Psoas muscle (tissue), 8 donors: ENCODE measurements at places on chromosomes 4 and X. TPM values are rescaled to one million over a fixed set of nuclear protein-coding genes. Genes with fewer than 3 reads are reported as not detected.

DNA sequence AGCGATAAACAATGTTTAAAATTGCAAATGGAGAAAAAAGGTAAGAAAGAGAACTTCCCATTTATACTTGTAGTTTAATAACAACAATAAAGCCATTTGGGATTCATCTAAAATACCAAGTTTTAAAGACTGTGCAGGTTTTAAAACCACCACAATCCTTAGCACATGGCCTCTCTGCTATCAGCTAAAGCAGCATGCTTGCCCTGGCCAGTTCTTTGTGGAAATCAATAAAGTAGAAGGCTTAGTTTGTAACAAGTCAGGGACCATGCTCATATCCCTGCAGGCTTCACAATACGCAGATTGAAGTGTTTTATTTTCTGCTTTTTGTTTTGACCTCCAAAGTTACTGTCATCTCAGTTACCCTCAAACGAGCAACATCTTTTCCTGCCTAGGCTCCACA lies 249.5 kb downstream of the INPP4B start:
- DNase-seq = no peak

Gene RTL9
- total RNA-seq = 0.64 TPM

GRCh38 chrX:53317365-53318069 lies 36.1 kb upstream of the IQSEC2 start:
- peak; percentile 82 for DNase-seq

- no peak for DNase-seq
Observed at GRCh38 chr4:138935-139334, 14.6 kb downstream of the ZNF718 start.

Gene LUZP4
- total RNA-seq = not detected

DNA sequence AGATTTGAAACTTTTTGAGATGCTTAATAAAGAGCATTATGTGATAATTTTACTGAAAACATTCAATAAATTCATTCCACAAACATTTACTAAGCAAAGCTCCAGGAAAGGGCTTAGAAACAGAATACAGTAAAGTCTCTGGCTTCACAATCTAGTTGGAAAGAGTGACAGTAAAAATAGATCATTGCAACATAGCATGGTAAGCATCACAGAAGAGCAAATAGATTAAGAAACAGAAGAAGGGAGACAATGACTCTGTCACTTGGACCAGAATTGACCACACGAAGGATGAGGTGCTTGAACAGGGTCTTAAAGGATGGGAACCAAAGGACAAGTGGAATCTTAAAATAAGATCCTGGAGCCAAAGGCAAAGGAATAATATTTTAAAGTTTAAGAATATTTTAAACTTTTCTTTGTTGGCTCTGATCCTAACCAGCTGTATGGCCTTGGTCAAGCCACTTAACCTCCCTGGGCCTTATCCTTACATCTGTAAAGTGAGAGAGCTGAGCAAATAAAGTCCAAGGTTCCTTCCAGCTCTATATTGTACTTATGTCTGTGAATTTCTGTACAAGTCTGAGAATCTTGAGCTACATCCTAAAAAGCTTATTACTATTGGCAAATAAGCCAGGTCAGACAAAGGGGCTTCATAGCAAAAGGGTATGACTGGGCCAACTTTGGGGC lies 33.9 kb downstream of the SEC24D start:
- no peak for DNase-seq

- DNase-seq = peak; percentile 74
Observed at GRCh38 chr4:105624530-105624929, 72.1 kb downstream of the ARHGEF38 start.

DNA sequence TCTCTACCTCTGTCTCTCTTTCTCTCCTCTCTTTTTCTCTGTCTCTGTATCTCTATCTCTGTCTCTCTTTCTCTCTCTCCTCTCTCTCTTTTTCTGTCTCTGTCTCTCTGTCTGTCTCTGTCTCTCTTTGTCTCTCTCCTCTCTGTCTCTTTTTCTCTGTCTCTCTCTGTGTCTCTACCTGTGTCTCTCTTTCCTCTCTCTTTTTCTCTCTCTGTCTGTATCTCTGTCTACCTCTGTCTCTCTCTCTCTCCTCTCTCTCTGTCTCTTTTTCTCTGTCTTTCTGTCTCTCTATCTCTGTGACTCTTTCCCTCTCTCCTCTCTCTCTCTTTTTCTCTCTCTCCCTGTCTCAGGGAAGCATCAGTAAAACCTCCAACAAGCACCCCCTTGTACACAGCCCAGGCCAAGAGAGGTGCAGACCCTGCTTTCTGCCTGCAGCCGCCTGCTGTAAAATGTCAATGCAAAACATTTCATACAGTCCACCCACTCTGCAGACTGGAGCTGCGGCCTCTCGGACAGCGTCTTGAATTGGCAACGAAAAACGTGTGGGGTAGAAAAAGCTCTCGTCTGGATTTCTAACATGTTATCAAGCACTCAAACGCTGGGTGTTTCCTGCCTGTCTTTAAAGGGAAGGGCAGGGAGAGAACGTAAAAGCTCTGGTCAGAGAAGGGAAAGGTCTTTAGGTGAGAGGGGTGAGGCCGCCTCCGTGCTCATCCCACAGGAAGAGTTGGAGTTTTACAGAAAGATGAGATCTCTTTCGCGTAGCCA lies 3.7 kb upstream of the SHOX start:
- DNase-seq = no peak

GRCh38 chr4:156169011-156169410 lies 215.3 kb upstream of the CTSO start:
- no peak for DNase-seq

Gene PAGE2
- not detected for total RNA-seq

DNA sequence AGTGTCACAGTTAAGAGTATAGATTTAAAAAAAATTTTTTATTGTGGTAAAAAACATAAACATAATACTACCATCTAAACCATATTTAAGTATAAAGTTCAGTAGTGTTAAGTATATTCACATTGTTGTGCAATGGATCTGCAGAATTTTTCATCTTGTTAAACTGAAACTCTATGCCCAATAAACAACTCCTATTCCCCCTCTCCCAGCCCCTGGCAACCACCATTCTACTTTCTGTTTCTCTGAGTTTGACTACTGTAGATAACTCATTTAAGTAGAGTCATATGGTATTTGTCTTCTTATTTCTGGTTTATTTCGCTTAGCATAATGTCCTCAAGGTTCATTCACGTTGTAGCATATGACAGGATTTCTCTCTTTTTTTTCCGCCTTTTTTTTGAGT lies 112.4 kb downstream of the PTTG2 start:
- no peak for DNase-seq

- no peak for DNase-seq
Observed at GRCh38 chr4:127174616-127175015, 458.1 kb upstream of the INTU start.

Gene NXF2B
- not detected for total RNA-seq

Gene MBTPS2
- 14.1 TPM for total RNA-seq

DNA sequence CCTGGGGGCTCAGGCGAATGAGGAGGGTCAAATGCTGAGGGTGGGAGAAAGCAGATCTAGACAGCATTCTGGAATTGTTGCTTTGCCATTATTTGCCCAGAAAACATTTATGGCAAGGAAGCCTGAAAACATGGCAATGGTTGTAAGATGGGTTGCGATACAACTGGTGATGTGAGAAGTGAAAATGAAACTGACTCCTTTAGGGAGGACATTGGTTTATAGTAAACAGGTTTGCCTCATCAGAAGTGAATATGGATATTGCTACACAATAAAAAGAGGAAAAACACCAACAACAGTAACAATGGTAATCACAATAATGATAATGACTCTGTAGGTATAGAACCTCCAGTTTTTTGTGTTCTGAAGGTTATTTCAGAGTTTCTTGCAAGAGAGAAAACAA lies 107.0 kb upstream of the TBC1D9 start:
- DNase-seq = no peak

- DNase-seq = no peak
Observed at GRCh38 chr4:5972571-5972970, 45.7 kb downstream of the C4orf50 start.

- no peak for DNase-seq
Observed at GRCh38 chr4:172125443-172125842, 312.2 kb downstream of the GALNTL6 start.

DNA sequence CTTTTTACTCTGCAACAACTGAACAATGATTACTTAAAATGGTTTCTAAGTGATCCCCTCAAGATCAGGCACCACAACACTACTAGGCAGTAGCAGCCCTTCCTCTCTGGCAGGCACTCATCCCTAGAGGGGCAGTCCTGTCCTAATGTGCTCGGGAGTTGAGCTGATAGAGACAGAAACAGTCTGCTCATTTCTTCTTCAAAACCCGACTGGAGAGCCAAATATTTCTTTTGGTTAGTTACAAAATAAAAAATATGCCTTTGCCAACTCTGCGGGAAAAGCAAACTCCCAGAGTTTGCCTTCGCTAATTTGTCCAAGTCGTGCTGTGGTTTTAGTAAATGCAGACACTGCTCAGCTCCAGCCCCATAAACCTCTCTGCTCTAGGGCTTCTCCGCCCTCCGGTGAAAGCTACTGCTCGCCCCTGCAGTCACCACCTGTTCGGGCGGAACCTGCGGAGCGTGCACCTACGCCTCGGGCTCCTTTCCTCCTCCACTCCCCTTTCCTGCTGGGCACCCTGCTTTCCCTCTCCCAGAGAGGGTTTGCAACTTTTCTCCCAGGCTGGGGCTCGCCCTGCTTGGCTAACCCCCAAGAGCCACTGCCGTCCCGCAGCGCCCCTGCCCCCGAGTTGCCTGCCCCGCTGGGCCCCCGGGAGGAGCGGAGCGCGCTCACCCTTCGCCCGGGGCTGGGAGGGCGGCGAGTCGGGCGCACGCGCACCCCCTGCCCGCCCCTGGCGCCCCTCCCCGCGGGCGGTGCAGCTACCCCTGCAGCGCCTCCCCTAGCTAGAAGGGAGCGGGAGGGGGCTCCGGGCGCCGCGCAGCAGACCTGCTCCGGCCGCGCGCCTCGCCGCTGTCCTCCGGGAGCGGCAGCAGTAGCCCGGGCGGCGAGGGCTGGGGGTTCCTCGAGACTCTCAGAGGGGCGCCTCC lies at the start of gene NPNT:
NPNT (plus strand) TSS at position 812 of the 923 bp plus-strand sequence. CDS start 182 bp downstream, outside the sequence.
- DNase-seq = peak; percentile 45

Gene SOX3
- total RNA-seq = not detected

Gene INPP4B
- 10.2 TPM for total RNA-seq

Gene CFAP47
- total RNA-seq = not detected

Gene AFM
- not detected for total RNA-seq

Gene SEC24D
- total RNA-seq = 13.7 TPM

DNA sequence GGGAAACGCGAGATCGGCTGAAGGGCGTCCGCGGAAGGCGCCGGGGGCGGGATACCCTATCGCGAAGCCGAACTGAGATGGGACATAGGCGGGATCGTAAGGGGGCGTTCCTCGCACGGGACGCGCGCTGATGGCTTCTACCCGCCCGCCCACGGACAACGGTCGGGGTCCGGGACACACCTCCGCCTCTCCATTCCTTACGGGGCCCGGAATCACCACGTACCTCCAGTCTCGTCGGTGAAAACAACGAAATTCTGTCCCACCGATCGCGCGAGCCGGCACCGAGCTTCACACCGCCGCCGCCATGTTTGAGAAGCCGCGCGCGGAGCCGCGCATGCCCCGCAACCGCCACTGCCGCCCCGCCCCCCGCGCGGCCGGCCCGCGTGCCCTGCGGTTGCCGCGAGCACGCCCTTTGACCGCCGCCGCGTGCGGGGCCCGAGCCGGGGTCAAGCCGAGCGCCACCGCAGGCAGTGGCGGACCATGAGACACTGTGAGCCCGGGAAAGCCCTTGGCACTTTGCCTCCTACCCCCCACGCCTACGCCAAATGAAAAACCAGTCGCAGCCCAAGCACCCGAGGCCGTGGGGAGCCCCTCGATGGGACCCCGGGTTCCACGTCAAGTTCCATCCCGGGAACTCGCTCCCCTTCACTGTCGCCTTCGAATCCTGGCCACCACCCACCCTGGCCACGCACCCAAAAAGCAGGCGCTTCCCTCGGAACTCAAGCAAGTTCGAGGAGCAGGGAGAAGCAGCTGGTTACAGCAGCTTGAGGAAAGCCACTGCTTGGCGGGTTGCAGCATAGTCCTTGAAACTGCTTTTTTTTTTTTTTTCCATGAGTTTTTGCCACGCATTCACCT lies at the start of gene SCML2:
SCML2 (minus strand) TSS at position 320 of the 855 bp plus-strand sequence. CDS start 20,617 bp downstream, outside the sequence.
- DNase-seq = peak; percentile 48

DNA sequence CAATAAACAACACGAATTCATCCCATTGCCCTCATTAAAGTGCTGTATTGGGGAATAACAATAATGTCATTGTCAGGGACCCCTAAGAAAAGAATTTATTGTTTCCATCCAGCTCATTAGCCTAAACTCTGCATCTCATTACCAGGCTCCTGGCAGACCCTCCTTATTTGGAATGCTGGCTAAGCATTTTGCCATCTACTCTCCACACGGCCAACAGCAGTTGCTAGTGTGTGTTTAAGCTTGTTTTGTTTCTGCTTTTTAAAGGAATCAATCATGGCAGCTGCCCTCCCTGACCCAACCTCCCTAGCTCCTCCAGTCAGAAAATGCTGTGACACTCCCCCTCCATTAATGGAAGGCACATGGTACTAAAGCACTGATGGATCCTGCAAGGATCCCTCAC lies 43.5 kb downstream of the GATB start:
- no peak for DNase-seq

GRCh38 chrX:78650906-78651437 lies 8.2 kb downstream of the RTL3 start:
- no peak for DNase-seq

Gene KCNIP4
- not detected for total RNA-seq

Gene GAGE13
- not detected for total RNA-seq

GRCh38 chrX:68681443-68681941 lies 34.0 kb downstream of the STARD8 start:
- no peak for DNase-seq

- no peak for DNase-seq
Observed at GRCh38 chrX:7996414-7996813, 69.2 kb upstream of the PNPLA4 start.

GRCh38 chrX:53440621-53441517 lies 6.7 kb upstream of the HSD17B10 start:
- DNase-seq = peak; percentile 87

DNA sequence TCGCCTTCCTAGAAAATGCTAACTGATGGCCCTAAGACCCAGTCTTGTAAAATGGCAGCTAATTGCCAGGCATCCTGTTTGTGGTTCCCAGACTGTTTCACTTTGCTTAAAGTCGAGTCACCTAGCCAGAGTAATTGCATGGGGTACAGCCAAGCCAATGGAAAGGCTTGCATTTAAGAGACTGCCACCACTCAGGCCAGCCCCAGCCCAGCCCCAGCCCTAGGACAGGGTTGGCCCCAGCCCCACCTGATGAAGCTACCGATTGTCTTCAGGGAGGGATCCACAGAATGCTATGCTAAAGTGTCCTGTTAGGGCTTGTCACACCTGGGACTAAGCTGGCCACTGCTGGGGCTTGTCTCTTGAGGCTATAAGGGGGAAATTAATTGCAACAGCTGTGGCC lies 194.6 kb upstream of the KLF3 start:
- no peak for DNase-seq

GRCh38 chr4:142467088-142467487 lies 379.0 kb downstream of the INPP4B start:
- no peak for DNase-seq

DNA sequence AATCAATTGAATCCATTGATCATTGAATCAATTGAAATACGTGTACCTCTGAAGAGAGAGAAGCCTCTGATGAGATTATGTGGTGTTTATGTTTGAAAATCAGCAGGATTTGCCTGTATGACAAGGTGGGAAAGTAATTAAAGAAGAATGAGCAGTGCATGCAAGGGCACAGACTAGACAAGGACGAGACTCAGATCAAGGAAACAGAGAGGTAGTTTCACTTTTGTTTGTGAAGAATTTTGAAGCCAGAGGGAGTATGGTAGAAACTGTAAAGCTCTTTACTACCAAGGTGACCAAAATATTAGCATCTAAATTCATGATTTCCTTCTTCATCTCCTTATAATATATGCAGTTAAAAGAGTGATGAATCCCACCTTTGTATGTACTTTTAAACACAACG lies 1830.0 kb upstream of the IGFBP7 start:
- no peak for DNase-seq

Gene HPGD
- 6.5 TPM for total RNA-seq

Gene HMX1
- not detected for total RNA-seq

GRCh38 chrX:138127314-138127713 lies 561.4 kb downstream of the ZIC3 start:
- DNase-seq = no peak
